ENCODE measurements at places on chromosomes 3 and 15.
A peak's percentile ranks its signal among the peaks of the same experiment; 100 is the strongest.

GRCh38 chr3:146454796-146455195 lies 14.6 kb downstream of the PLSCR2 start:
- DNase-seq, result no peak

DNA sequence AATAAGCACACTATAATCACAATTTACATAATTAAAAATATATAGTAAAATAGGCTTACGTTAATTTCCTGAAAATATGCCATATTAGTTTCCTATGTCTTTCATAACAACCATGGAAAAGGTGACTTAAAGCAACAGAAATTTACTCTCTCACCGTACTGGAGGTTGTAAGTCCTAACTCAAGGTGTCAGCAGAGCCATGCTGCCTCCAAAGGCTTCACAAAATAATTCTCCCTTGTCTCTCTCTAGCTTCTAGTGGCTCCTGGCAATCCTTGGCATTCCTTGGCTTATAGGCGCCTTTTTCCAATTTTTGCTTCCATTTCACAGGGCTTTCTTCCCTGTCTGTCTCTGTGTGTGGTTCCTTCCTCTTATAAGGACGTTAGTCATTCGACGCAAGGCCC lies 7.6 kb downstream of the SI start:
- no peak for DNase-seq

- DNase-seq, result no peak
Measured at GRCh38 chr3:4350789-4351163, 47.6 kb downstream of the SETMAR start.

- no peak for DNase-seq
Measured at GRCh38 chr3:127406309-127407025, 118.6 kb upstream of the PRR20G start.

- no peak for DNase-seq
Measured at GRCh38 chr3:37816271-37816670, 45.4 kb upstream of the CTDSPL start.

- no peak for DNase-seq
Measured at GRCh38 chr15:68676926-68677325, 98.1 kb downstream of the CORO2B start.

- no peak for DNase-seq
Measured at GRCh38 chr3:141250342-141250741, 18.7 kb downstream of the PXYLP1 start.

DNA sequence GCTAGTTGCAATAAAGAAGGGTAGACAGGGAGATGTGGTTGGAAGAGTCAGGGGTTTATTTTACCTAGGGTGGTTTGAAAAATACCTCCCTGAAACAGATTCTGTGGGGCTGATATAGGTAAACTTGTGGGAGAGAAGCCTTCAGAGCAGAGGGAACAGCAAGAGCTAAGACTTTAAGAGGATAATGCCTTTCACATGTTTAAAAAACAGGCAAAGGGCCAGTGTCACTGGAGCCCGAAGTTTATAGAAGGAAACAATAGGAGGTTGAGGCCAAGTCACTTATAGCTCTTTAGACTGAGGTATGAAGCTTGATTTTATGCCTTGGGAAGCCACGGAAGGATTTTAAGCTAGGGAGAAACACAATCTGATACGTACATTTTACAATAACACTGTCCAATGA lies 448.7 kb downstream of the TAFA4 start:
- no peak for DNase-seq

DNA sequence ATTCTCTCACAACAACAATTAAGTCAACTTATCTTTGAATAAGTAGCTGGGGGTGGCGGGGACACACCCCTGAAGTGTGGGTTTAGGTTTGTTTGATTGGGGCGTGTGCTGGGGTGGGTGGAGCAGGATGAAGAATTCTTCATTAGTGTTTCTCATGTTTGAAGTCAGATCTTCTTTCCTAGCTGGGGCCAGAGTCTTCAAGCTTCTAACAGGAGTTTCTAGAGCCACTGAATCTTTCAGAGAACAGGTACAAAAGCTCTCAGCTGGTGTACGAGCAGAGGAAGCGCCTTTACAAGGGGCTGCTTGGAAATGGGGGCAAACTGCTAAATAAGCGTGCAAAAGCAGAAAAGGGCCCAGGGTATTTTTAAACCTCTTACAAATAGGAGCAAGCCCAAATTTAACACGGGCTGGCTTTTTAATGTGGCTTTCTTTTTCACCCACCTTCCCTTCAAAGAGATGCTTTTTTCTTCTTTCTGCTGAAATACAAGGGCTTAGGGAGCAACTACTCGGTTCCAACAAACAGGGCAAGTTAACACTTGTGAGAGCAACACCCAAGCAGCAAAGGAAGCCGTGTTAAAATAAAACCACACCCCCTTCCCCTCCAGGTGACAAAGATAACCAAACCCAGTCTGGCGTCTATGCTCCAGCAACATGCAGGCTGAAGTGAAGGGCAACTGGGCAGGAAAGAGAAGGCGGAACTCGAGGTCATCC lies 86.9 kb upstream of the RASGRP1 start:
- DNase-seq, result no peak

DNA sequence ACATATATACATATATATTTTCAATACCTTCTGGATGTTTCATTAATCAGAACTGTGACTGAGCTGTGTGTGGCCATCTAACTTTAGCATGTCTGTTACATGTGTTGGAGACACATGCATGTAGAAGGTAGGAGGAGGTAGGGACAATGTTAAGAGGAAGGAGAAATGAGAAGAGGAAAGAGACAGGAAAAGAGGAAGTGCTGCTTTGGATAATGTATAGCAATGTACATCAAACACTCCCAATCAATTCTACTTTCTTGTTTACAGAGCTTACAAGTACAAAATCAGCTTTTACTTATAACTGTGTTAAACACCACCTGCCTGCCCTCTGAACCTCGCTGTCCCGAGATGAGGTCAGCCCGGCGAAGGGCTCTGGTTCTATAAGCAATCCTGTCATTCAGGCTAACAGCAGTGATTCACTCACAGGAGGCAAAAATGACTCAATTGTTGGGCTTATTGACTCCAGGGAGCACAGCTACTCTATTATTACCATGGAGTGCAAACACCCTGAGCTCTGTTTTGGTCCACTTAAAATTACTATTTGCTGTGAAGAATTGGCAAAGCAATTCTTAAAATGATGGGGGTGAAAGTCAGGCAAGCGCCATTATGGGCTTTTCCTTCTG lies 188.9 kb downstream of the MEIS2 start:
- DNase-seq, result no peak

DNA sequence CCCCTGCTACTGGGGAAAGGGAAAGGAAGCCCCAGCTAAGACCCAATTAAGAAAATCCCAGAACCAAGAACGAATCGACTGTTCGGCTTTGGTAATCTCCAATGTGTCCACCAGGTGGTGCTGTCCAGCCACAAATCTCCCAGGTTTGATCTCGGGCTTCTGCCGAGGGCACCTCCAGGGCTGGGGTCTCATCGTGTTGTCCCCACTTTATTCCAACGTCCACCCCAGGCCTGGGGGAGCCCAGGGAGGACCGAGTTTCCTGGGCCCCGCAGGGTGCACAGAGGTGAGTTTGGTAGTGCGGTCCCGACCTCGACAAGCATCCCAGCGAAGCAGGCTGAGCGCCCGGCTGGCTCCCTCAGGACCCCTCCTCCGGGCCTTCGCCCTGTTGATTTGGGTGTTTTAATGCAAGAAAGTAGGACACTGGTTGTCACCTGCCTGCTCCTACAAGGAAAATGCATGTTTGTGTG lies 185.1 kb downstream of the GOLGA6L6 start:
- peak; percentile 78 for DNase-seq

GRCh38 chr3:42502429-42503250 lies at the start of gene VIPR1:
TSS of gene VIPR1 (plus strand) at chr3:42502643. CDS start at chr3:42502736, 93 bp downstream.
- DNase-seq, result peak; percentile 91

- DNase-seq, result peak; percentile 64
Measured at GRCh38 chr15:74793135-74794028, 11.5 kb downstream of the CSK start.

DNA sequence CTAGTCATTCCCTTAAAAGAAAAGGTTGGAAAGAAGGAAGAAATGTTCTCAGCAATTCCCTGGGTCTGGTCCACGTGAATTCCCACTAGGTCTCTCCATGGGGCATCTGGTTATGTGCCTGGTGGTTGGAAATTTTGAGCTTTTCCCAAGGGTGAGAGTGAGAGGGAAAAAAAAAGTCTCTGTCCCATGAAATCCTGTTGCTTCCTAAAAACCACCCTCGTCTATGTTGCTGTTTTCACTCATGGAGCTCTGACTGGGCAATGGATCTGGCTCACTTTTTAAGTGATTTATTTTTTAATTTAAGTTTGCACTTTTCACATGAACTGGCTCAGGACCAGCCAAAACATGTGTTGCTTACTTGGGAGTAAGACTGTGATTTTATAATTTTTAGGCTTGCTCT lies 190.1 kb downstream of the CHST2 start:
- DNase-seq, result no peak

- DNase-seq, result no peak
Measured at GRCh38 chr15:34147371-34148140, 45.7 kb downstream of the PGBD4 start.

- no peak for DNase-seq
Measured at GRCh38 chr3:72549761-72550581, 298.3 kb downstream of the SHQ1 start.

DNA sequence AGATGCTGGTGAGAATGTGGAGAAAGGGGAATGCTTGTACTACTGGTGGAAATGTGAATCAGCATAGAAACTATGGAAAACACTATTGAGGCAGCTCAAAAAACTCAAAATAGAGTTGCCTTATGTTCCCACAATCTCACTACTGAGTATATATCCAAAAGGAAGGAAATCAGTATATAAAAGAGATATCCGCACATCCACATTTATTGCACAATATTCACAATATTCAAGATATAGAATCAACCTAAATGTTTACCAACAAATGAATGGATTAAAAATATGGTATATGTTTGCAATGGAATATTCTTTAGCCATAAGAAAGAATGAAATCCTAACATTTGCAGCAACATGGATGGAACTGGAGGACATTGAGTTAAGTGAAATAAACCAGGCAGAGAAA lies 686.8 kb downstream of the OTOL1 start:
- DNase-seq, result no peak

- no peak for DNase-seq
Measured at GRCh38 chr3:172280406-172281051, 167.7 kb downstream of the GHSR start.

DNA sequence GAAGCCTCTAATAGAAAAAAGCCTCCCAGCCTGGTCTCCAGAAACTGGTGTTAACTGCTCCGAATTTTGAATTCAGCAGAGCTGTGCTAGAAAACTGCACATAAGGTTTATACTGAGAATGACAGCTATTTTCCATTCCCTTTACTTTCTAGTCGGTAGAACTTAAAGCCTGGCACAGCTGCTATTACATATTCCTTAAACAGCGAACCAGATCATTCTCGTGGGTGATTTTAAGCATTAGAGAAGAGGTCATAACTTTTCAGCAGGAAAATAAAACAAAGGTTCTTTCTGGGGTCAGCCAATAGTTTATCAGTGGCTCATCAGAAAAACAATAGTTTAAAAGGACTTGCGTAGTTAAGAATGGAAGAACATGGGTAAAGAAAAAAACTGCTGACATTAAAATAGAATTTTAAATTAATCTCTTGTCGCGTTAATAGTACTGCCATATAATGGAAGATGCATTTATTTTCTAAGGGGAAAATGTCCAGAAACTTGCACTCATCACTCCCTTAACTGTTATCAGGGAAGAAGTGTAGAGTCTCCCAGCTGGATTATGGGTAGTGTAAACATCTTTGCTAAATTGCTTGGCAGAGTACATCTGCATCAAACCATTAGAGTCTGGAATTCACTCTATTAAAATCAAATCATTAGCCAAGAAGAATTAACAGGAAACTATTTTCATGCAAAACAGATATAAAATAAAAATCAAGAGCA lies 7.9 kb downstream of the VGLL4 start:
- DNase-seq, result no peak

GRCh38 chr15:55334371-55334770 lies 15.3 kb downstream of the PIGB start:
- no peak for DNase-seq

DNA sequence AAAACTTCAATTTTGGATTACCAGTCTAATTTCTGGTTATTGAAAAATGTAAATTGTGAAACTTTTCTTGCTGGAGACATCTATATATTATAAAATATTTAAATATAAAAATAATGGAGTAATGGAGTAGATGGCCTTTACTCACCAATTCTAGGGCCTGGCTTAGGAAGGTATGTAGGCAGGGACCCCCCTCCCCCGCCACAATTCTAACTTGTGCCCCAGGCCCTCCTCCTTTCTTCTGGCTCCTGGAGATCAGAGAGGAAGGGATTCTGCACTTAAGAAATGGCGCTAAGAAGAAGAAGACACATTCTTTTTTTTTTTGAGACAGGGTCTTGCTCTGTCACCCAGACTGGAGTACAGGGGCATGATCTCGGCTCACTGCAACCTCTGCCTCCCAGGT lies 49.5 kb downstream of the CGNL1 start:
- no peak for DNase-seq

- no peak for DNase-seq
Measured at GRCh38 chr3:154536751-154537150, 106.8 kb upstream of the GPR149 start.

- no peak for DNase-seq
Measured at GRCh38 chr15:42984493-42985034, 64.0 kb upstream of the TTBK2 start.

Data from activated CD8-positive, alpha-beta memory T cell treated with anti-CD3 and anti-CD28 coated beads for 1 hour (primary cell).